ENCODE measurements at places on chromosomes 13 and 19.
A peak's percentile ranks its signal among the peaks of the same experiment; 100 is the strongest.

DNA sequence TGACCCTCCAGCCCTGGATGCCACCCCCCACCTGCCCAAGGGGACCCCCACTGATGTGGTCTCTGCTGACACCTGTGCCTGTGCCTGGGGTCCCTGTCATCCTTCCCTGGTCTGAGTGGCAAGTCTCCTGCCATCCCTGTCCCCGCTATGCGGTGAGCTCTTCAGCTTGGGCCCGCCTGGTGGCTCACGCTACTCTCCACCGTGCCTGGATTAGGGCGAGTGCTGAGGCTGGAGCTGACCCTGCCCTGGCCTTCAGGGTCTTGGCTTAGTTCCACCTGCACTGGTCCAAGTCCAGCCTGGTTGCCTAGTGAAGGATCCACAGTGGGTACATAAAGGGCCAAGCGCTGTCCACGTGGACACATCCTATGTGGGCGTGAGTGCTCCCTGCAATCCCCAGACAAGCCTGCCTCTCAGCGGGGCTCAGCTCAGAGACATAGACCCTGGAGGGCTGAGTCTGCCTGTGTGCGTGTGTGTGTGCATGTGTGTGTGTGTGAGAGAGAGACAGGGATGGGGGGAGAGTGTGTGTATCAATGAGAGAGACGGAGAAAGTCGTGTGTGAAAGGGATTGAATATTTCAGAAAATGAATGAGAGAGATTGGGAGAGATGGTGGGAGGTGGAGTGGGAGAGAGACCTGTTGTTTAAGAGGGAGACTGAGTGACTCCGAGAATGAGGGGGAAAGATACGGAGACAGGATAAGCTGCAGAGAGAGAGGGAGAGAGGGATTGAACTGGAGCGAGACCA, 22.1 kb downstream of the WTIP start:
- no peak for DNase-seq

DNA sequence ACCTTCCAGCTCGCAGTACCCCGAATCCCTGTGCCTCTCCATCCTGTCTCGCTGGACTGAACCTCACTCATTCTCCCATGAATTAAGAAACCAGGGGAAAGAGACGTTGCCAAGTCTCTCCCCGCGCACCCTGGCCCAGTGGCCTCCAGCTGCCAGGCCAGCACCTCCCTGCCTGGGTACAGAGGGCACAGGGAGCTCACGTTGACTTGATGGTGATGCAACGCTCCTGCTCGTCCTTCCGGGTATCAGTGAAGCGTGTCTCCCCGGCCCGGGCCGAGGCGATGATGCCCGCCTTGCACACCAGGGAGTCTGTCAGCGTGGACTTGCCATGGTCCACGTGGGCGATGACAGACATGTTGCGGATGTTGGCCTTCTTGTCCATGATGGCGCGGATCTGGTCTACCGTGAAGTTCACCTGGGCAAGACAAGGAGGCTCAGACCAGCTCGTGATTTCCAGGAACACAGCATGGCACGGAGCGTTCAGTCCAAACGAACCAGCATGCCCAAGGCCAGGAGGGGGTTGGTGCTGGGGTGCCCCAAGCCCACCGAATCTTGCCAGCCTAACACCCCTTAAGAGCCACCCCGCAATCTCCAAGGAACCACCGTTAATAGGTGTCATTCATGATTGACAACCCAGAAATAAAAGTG, 1.2 kb downstream of the EEF2 start:
- no peak for DNase-seq

- no peak for DNase-seq
Observed at GRCh38 chr13:41004875-41005693, 14.0 kb downstream of the ELF1 start.

DNA sequence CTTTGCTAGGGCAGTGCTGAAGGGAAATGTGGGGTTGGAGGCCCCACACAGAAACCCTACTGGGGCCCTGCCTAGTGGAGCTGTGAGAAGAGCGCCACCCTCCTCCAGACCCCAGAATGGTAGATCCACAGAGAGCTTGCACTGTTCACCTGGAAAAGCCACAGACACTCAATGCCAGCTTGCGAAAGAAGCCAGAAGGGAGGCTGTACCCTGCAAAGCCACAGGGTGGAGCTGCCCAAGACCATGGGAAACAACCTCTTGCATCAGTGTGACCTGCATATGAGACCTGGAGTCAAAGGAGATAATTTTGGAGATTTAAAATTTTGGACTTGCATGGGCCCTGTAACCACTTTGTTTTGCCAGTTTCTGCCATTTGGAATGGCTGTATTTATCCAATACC, 615.4 kb upstream of the MIR17HG start:
- no peak for DNase-seq

GRCh38 chr19:18908917-18909619, 10.1 kb downstream of the COPE start:
- no peak for DNase-seq

- no peak for DNase-seq
Observed at GRCh38 chr19:6260912-6261650, 18.7 kb downstream of the MLLT1 start.

DNA sequence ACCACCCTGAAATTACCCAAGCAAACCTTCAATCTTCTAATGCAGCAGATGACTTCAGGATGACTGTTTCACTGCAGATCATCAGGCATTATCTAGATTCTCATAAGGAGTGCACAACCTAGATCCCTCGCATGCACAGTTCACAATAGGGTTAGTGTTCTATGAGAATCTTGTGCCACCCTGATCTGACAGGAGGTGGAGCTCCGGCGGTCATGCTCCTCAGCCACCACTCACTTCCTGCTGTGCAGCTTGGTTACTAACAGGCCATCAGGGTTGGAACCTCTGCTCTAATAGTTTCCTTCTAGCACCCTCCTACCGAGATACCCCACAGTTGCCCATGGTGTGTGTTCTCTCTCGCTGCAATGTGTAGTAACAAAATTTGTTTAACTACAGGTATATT, 442.8 kb downstream of the FGF14 start:
- no peak for DNase-seq

GRCh38 chr19:34172661-34173192, 423 bp downstream of the LSM14A start:
- DNase-seq, result no peak

DNA sequence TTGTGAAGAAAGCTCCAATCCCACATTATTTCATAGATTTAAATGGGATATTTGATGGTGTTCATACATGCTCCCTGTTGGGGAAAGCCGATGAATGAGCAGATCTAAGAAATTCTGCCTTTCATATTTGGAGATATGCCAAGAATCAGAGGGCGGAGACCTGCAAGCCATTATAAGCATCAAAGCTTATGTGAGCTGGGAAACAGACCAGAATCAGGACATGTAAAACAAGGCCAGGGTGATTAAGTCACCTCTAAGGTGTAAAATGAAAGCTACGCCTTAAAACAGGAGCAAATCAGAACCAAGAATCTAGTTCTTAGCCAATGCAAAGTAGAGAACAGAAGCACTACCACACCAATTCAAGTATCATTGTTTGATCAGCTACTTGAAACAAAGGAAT, 392.4 kb downstream of the DCT start:
- DNase-seq, result no peak

DNA sequence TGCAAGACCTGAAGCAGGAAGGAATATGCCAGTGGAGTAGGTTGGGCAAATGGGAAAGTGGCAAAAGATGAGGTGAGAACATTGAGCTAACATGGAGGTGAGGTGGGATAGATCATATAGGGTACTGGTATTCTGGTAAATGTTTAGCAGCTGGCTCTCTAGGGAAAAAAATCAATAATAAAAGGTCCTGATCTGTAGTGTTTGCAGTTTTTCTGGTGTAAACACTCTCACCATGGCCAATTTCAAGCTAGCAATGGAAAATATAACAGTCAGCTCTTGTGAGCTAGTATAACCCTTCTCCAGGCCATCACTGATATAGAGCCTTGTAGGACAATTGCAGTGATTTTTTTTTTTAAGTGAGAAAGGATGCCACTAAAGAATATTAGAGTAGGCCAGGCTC, 31.3 kb downstream of the RFC3 start:
- no peak for DNase-seq

- DNase-seq, result no peak
Observed at GRCh38 chr19:5091018-5091683, 122.2 kb downstream of the KDM4B start.

DNA sequence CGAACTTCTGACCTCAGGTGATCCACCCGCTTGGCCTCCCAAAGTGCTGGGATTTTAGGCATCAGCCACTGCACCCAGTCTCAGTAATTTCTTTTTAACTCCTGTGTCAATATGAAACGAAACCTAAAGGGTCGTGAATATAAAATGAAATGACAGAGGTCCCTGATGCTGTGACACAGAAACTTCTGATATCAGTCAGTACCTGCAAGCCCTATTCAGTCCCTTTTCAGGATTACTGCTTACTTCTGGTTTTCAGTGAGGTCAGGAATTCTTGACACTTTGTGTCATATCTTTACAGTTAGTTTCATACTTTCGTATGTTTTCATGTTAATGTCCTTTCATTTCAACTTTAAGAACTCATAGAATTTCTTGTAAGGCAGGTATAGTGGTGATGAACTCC, 58.7 kb downstream of the RNF17 start:
- no peak for DNase-seq

- DNase-seq, result no peak
Observed at GRCh38 chr13:81142306-81142999, 801.5 kb upstream of the SPRY2 start.

- DNase-seq, result peak; percentile 77
Observed at GRCh38 chr19:41548954-41549688, 26.8 kb upstream of the CEACAM21 start.

GRCh38 chr13:111451402-111451801, 131.0 kb downstream of the TEX29 start:
- DNase-seq, result no peak

GRCh38 chr19:46474211-46474610, 2.8 kb upstream of the PNMA8A start:
- no peak for DNase-seq

DNA sequence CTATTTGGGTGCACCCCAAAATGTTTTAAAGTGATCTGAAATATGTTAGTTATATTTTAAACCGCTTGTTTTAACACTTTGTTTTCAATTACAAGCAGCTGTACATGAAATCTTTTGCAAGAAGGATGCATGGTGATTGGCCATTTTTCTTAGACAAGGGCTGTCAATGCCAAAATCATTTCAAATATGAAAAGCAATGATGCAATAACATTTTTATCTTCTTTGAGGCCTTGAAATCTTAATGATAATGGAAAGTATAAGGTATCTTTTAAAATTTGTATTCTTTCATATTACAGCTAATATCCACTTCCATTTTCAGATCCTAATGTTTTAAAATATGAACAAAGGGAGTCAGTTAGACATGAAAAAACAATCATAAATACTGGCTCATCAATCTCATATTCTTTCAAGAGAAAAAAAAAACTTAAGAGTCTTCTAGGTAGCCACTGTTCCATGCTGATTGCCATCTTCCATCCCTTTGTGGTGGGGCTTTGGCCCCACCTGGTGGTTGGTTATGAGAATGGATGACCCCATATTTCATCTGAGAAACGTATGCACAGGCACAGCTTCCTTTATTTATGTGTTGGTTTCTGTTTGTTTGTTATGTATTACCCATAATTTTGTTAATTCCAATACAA, 330.3 kb upstream of the MIR17HG start:
- no peak for DNase-seq

DNA sequence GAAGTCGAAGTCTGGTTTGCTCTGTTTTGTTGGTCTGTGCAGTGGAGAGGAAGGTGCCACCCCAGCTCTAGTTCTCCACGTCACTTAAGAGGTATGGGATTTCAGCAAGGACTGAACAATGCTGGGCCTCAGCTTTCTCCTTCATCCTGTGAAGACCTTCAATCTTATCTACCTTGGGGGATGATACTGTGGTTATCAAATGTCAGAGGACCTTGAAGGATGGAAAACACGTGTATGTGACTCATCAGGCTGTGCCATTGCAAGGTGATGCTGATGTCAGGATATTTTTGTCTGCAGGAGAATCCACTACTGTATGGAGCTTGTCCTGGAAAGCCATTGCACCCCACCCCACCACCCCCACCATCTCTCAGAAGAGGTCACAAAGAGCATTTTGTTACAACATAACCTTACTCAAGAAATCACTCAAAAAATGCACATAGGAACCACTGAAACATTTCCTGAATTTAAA, 81.4 kb upstream of the UQCRFS1 start:
- DNase-seq, result no peak

GRCh38 chr13:35346494-35346893, 130.0 kb downstream of the MAB21L1 start:
- DNase-seq, result no peak

GRCh38 chr13:108755083-108755482, 125.7 kb downstream of the MYO16 start:
- DNase-seq, result no peak

DNA sequence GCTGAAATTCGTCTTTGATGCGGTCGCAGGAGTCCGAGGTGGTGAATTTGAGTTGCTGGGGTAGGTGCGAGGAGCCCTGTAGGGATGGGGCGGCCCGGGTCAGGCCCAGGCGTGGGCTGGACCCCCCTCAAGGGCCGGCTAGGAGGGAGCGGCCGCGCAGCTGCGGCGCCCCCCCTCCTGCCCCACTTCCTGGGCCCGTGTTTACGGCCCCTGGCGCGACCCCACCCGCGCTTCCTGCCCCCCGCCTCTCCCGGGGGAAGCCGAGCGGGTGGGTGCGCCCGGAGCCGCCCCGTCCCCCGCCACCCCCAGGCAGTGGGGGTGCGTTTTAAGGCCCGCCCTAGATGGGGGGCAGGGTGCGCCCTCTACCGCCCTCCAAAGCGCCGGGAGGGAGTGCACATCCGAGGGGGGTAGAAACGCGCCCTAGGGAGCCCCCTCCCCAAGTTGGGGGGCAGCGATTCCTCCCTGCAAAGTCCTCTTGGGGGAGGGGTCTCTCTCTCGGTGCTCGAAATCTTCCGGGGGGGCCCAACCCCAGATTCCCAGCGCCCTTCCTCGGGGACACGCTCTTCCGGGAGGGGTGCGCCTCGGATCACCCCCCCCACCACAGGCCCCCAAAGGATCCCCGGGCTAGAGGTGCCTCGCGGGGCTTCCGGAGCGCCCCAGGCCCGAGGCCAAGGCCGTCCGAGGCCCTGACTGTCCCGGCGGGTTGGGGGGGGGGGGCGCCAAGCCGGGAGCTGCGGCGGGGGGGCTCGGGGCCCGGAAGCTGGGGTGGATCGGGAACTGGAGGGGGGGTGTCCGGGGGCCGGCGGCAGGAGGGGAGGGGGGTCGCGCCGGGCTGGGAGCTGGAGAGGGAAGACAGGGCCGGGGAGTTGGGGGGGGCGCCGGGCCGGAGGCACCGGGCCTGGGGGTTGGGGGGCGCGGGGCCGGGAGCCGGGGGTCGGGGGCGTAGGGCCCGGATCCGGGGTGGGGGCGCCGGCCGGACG, 823 bp downstream of the TLE5 start:
- peak; percentile 52 for DNase-seq

GRCh38 chr13:43200736-43201135, 177.3 kb downstream of the DNAJC15 start:
- DNase-seq, result no peak

GRCh38 chr13:98261165-98261702, 84.2 kb upstream of the RNF113B start:
- DNase-seq, result no peak

- no peak for DNase-seq
Observed at GRCh38 chr19:39481229-39481545, 549 bp downstream of the TIMM50 start.

- DNase-seq, result no peak
Observed at GRCh38 chr13:97043302-97043701, 49.0 kb upstream of the OXGR1 start.

GRCh38 chr13:93003531-93003930, 223.1 kb upstream of the GPC6 start:
- DNase-seq, result no peak

GRCh38 chr13:30074431-30074830, 224.0 kb upstream of the UBL3 start:
- no peak for DNase-seq
